Hepatocyte (in vitro differentiated cells): ENCODE measurements at places on chromosomes 4 and X.

GRCh38 chr4:57424232-57424897 lies 314.2 kb upstream of the IGFBP7 start:
- H3K4me3 ChIP-seq: no peak overlapping the region
- no peaks in the 10 kb centered on the region for H3K27me3 ChIP-seq
- no peaks in the 10 kb centered on the region for H3K36me3 ChIP-seq
- no peak overlapping the region for H3K27ac ChIP-seq
- H3K4me1 ChIP-seq: peaks cover 8% of the 10 kb centered on the region
- peak; percentile 28 for DNase-seq

DNA sequence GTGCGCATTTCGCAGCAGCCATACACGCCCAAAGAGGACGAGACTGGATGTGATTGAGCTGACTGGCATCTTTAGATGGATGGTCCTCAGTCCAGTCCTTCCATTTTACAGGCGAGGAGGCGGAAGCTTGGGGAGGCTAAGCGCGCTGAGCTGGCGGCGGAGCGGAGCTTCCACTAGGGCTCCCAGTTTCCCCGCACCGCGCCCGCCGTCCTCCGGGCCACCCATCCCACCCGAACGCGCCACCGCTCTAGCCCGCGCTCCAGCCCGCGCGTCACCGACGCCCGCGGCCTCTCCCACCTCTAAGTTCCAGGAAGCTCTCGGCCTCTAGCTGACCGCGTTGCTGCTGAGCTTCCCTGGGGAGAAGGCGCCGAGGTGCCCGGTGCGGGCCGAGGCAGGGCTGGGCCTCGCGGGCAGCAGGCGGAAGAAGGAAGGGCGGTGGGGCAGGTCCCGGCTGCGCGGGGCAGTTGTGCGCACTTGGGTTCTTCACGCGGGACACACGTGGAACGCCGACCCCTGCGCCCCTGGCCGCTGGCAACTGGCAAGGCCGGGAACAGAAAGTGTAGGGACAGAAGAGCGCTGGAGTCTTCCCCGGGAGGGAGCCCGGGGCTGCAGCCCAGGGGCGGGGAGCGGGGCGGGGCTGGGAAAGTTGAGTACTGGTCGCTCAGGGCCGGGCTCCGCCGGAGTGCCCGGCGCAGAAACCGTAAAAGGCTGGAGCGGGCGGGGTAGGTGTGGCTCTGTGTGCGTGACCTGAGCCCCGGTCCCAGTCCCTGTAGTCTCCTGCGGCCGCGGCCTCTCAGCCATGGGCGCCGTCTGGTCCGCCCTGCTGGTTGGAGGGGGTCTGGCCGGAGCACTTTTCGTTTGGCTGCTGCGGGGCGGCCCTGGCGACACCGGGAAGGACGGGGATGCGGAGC lies at the start of gene STBD1:
TSS of gene STBD1 (plus strand) at position 763 of the 911 bp plus-strand sequence. CDS start at position 800, 37 bp downstream.
- H3K4me3 ChIP-seq: peak within 1 kb of the TSS; percentile 77
- H3K27ac ChIP-seq: peak within 1 kb of the TSS; percentile 99
- H3K27me3 ChIP-seq: no peaks in the 10 kb centered on the region
- H3K36me3 ChIP-seq: no peaks in the 10 kb centered on the region

DNA sequence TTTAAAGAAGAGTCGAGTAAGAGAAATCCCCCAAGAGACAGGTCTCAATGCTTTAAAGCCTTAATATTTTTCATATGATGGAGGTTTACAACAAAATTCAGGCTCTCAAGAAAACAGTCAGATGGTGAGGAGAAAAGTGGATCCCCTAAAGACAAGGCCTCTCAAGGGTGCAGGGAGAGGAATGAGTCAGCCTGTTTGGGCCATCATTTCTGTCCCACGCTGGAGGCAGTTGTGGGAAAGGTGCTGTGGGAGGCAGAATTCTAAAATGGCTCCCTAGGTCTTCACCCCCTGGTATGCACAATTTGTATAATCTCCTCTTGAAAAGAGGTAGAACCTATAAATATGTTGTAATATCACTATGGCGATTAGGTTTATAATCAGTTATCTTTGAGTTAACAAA lies 4.6 kb upstream of the TIFA start:
- no peak overlapping the region for H3K27ac ChIP-seq
- H3K27me3 ChIP-seq: no peaks in the 10 kb centered on the region
- no peak for DNase-seq
- H3K4me3 ChIP-seq: no peak overlapping the region
- no peaks in the 10 kb centered on the region for H3K4me1 ChIP-seq

GRCh38 chr4:184802697-184803015 lies 23.1 kb downstream of the ACSL1 start:
- H3K36me3 ChIP-seq: no peaks in the 10 kb centered on the region
- peaks cover 36% of the 10 kb centered on the region for H3K4me1 ChIP-seq
- H3K27ac ChIP-seq: peak overlapping the region; percentile 36
- no peak overlapping the region for H3K4me3 ChIP-seq
- no peaks in the 10 kb centered on the region for H3K27me3 ChIP-seq

- H3K36me3 ChIP-seq: no peaks in the 10 kb centered on the region
- H3K27ac ChIP-seq: peak overlapping the region; percentile 37
- H3K4me3 ChIP-seq: no peak overlapping the region
- peak; percentile 88 for DNase-seq
Observed at GRCh38 chrX:323721-324628, 5.4 kb upstream of the GTPBP6 start.

- no peaks in the 10 kb centered on the region for H3K36me3 ChIP-seq
- H3K4me3 ChIP-seq: no peak overlapping the region
- no peak for DNase-seq
- no peak overlapping the region for H3K27ac ChIP-seq
- no peaks in the 10 kb centered on the region for H3K27me3 ChIP-seq
Observed at GRCh38 chrX:65920620-65921019, 119.3 kb downstream of the VSIG4 start.
